CD4-positive, alpha-beta memory T cell (primary cell): ENCODE measurements at places on chromosomes 3 and 15. TPM values are rescaled to one million over a fixed set of nuclear protein-coding genes. Genes with fewer than 3 reads are reported as not detected.
A peak's percentile ranks its signal among the peaks of the same experiment; 100 is the strongest.

RPLP1 gene
- 2,900 TPM for total RNA-seq

- H3K27ac ChIP-seq = no peak overlapping the region
- no peaks in the 10 kb centered on the region for H3K36me3 ChIP-seq
- H3K4me3 ChIP-seq = no peak overlapping the region
- H3K4me1 ChIP-seq = no peaks in the 10 kb centered on the region
Measured at GRCh38 chr15:75982468-75982867, 29.8 kb downstream of the NRG4 start.

DNA sequence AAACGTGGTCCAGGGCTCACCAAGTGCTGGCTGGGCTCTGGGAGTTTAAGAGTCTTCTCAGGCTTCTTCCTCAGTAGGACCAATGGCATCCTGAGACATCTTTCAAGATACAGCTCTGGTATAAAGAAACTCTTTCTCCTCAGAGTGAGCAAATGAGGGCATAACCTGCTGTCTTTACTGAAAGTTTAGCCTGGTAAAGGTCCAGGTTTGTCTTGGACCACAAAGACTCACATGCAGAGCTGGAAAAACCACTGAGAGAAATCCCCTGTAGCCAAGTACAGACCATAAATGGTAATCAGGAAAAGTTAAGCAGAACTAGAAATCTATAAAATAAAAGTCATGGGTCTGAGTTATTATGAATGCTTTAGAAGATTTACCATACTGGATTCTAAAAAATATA lies 23.1 kb downstream of the CD47 start:
- H3K4me1 ChIP-seq = peaks cover 86% of the 10 kb centered on the region
- no peak overlapping the region for H3K4me3 ChIP-seq
- no peak for DNase-seq
- peaks cover 27% of the 10 kb centered on the region for H3K36me3 ChIP-seq
- H3K27me3 ChIP-seq = no peaks in the 10 kb centered on the region

DNA sequence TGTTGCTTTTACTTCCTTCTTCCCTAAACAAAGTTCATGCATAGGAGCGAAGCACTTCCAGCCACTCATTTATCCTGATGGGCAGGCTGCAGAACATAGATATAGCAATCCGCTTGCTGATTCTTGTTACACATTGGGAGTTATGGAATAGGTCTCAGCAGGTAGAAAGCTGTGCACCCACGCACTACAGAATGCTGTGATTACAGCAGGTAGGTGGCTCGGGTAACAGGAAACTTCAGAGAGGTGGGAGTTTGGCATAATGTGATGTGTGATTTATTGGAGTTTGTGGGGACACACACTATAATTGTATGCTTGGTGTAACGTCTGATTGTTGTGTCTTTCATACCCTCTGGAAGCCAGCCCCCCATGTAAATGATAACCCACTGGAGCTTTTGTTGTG lies 99.2 kb upstream of the MEIS2 start:
- no peak overlapping the region for H3K27ac ChIP-seq
- H3K27me3 ChIP-seq = no peaks in the 10 kb centered on the region
- H3K36me3 ChIP-seq = no peaks in the 10 kb centered on the region
- H3K4me3 ChIP-seq = no peak overlapping the region
- DNase-seq = no peak

DNA sequence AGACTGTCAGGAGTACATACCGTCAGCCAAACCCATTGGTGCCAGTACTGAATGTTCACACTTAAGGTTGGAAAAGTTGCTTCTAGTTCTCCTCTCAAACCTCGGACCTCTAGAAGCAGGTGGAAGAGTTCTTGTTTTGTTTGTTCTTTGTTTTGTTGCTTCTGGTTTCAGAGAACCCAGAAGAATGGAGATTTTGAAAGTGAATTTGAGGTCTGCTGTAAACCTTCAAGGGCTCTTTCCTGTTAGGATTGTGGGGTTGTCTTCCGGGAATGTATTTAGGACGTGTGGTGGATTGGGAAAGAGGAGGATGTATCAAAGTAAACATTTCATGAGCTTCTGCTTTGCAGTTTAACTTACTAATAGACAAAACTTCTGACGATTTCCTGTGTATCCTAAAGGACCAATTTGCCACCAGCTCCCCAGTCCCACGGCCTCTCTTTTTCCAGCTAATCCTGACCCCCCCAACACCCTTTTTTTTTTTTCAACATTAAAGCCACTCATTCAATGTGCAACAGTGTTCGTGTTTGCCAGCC lies 50.3 kb downstream of the FILIP1L start:
- DNase-seq = no peak
- no peak overlapping the region for H3K27ac ChIP-seq
- no peaks in the 10 kb centered on the region for H3K36me3 ChIP-seq
- H3K27me3 ChIP-seq = no peaks in the 10 kb centered on the region
- H3K4me3 ChIP-seq = no peak overlapping the region

NCKIPSD gene
- 21.7 TPM for total RNA-seq

IQCH gene
- total RNA-seq = 1.1 TPM

- DNase-seq = no peak
- no peaks in the 10 kb centered on the region for H3K36me3 ChIP-seq
- no peaks in the 10 kb centered on the region for H3K27me3 ChIP-seq
- no peak overlapping the region for H3K4me3 ChIP-seq
Measured at GRCh38 chr3:36065321-36065720, 315.0 kb upstream of the STAC start.

DNA sequence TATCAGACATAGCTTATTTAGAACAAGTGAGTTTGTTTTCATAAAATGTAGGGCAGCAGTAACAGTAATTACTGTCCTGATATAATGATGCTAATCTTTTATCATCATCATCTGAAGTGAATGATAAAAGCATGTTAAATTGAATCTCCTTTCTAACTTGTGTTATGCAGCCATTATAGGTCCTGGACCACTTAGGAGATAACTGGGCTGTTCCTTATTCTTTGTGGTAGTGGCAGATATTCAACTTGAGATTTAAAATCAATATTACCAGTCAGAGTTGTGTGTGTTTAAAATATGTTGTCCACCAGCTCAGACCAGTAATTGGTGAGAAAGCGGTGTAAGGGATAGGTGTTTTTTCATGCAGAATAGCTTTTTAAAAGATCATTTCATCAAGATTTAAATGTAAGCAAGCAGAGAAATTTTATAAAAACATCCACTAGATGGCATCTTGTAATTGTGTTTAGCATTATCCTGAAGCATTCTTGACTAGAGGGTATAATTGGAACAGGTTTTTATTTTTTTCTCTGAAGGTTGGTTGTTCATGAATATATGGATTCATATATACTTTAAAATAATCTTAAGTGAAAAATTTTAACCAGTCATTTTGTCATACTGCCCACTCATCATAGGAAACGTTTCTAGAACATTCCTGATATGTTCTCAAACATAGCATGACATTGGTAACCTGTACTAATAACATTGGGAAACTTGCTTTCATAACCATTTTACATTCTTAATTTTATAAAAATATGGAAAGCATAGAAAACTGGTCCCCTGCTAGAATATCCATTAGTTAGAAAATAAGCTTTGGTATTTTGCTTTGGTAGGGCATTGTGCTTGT lies 153.9 kb downstream of the BBX start:
- no peaks in the 10 kb centered on the region for H3K27me3 ChIP-seq
- DNase-seq = peak; percentile 33
- H3K36me3 ChIP-seq = no peaks in the 10 kb centered on the region
- no peak overlapping the region for H3K4me3 ChIP-seq

GRCh38 chr3:161213644-161214043 lies 7.5 kb upstream of the NMD3 start:
- H3K4me1 ChIP-seq = no peaks in the 10 kb centered on the region
- H3K4me3 ChIP-seq = no peak overlapping the region
- DNase-seq = no peak

DNA sequence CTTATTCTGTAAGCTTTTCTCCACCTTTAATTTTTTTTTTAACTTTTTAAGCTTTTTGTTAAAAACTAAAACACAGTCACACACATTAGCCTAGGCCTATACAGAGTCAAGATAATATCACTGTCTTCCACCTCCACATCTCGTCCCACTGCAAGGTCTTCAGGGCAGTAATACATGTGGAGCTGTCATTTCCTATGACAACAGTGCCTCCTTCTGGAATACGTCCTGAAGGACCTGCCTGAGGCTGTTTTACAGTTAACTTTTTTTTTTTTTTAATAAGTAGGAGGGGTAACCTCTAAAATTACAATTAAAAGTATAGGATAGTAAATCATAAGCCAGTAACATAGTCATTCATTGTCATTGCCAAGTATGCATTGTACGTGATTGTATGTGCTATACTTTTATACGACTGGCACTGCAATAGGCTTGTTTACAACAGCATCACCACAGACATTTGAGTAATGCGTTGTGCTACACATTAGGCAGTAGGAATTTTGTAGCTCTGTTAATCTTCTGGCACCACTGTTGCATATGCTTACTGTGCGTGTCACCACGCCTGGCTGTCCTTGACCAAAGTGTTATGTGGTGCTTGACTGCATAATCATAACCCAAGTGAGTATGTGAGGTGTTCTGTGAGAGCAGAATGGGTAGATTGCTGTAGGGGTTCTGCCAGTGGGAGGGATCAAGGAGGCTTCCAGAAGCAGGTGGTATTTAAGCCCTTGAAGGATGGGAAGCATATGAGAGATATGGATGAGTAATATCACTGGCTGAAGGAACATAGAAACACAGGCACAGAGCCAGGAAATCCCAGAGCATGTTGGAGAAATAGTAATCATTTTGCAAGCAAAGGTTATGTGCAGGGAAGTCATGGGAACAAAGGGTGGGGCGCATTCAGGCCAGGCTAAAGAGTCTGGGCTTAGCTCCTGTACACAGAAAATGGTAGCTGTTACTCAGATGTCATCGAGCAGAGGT lies 18.3 kb downstream of the FBXO22 start:
- H3K4me1 ChIP-seq = no peaks in the 10 kb centered on the region
- peak; percentile 32 for DNase-seq
- H3K36me3 ChIP-seq = peaks cover 17% of the 10 kb centered on the region
- no peaks in the 10 kb centered on the region for H3K27me3 ChIP-seq

DNA sequence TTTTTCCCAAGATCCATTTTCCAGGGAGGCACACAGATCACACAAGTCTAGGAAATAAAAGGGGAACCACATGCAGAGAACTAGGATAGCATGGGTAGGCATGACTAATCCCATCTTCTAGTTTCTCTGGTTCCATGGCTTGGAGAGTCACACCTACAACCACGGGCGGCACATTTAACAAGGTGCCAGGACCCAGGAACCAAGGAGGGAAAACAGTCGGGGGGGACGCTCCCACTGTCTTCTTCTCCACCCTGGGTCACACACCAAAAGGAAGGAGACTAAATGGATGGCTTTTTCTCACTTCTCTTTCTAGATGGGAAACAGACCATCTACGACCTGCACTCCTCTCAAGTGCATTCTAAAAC lies 4.6 kb upstream of the SMCO1 start:
- no peaks in the 10 kb centered on the region for H3K27me3 ChIP-seq
- no peak for DNase-seq
- H3K4me1 ChIP-seq = no peaks in the 10 kb centered on the region
- no peak overlapping the region for H3K4me3 ChIP-seq
- H3K27ac ChIP-seq = no peak overlapping the region

GRCh38 chr3:17431484-17432045 lies 310.9 kb downstream of the TBC1D5 start:
- H3K4me1 ChIP-seq = no peaks in the 10 kb centered on the region
- H3K27me3 ChIP-seq = no peaks in the 10 kb centered on the region
- no peaks in the 10 kb centered on the region for H3K36me3 ChIP-seq
- no peak for DNase-seq
- no peak overlapping the region for H3K4me3 ChIP-seq

DNA sequence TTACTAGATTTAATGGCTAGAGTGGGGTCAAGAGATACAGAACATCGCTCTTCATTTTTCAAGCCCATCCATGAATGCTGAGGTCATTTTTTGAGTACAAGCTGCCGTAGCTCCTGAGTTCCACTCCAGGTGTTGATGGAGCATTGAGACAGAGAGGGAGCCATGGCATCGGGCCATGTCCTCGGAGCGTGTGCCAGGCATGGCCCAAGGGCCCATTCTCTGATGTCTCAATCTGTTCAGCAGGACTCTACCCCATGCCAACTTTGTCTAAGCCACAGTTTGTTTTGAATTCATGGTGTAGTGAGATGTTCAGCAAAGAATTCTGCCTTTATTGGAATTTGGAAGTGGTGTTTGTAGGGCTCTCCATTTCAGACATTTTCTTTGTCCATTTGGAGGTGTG lies 110.5 kb upstream of the ADAMTS9 start:
- no peaks in the 10 kb centered on the region for H3K36me3 ChIP-seq
- H3K27ac ChIP-seq = no peak overlapping the region
- H3K27me3 ChIP-seq = no peaks in the 10 kb centered on the region
- no peaks in the 10 kb centered on the region for H3K4me1 ChIP-seq
- H3K4me3 ChIP-seq = no peak overlapping the region

SH3GL3 gene
- not detected for total RNA-seq

MASP1 gene
- not detected for total RNA-seq

SCN11A gene
- 0.15 TPM for total RNA-seq

ZNF35 gene
- 3.8 TPM for total RNA-seq

GRCh38 chr15:65377976-65378366 lies at the start of gene IGDCC3:
TSS of gene IGDCC3 (minus strand) at chr15:65378002. CDS start at chr15:65377788, 214 bp downstream.
- no peak within 1 kb of the TSS for H3K4me3 ChIP-seq
- no peaks in the 10 kb centered on the region for H3K36me3 ChIP-seq
- H3K27me3 ChIP-seq = peaks cover 28% of the 10 kb centered on the region
- peaks cover 6% of the 10 kb centered on the region for H3K4me1 ChIP-seq

- H3K27me3 ChIP-seq = peaks cover 3% of the 10 kb centered on the region
- DNase-seq = no peak
- no peak overlapping the region for H3K27ac ChIP-seq
Measured at GRCh38 chr3:13200946-13201345, 127.7 kb upstream of the IQSEC1 start.

RBP2 gene
- not detected for total RNA-seq

- peaks cover 5% of the 10 kb centered on the region for H3K36me3 ChIP-seq
- H3K4me3 ChIP-seq = no peak overlapping the region
- H3K27ac ChIP-seq = no peak overlapping the region
- no peaks in the 10 kb centered on the region for H3K27me3 ChIP-seq
Measured at GRCh38 chr3:11385326-11385725, 113.1 kb downstream of the ATG7 start.

DNA sequence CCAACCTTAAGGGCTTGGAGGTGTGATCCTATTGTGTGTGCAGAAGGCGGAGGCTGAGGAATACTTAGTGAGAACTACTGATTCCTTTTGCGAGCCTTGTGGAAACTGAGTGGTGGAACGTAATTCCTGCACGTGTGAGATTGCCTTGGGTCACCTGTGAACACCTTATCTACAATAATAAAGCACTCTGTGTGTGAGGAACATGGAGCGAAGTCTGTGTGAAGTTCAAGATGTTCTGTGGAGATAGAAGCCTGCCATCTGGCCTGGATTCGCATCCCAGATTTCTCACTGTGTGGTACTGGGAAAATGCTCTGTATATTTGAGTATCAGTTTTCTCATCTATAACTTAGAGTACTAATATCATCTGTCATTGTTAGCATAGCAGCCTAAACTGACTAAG lies 179.5 kb upstream of the PDZRN3 start:
- H3K36me3 ChIP-seq = no peaks in the 10 kb centered on the region
- H3K27me3 ChIP-seq = no peaks in the 10 kb centered on the region
- H3K4me3 ChIP-seq = no peak overlapping the region

GRCh38 chr3:104536715-104537114 lies 830.0 kb upstream of the ALCAM start:
- no peaks in the 10 kb centered on the region for H3K36me3 ChIP-seq
- no peak for DNase-seq
- no peaks in the 10 kb centered on the region for H3K27me3 ChIP-seq
- no peak overlapping the region for H3K27ac ChIP-seq

GRCh38 chr3:167885277-167885676 lies 149.8 kb downstream of the SERPINI1 start:
- no peaks in the 10 kb centered on the region for H3K27me3 ChIP-seq
- no peak overlapping the region for H3K4me3 ChIP-seq
- no peak overlapping the region for H3K27ac ChIP-seq
- peaks cover 3% of the 10 kb centered on the region for H3K4me1 ChIP-seq

- no peak for DNase-seq
- H3K27ac ChIP-seq = no peak overlapping the region
- no peak overlapping the region for H3K4me3 ChIP-seq
- peaks cover 66% of the 10 kb centered on the region for H3K4me1 ChIP-seq
- no peaks in the 10 kb centered on the region for H3K27me3 ChIP-seq
- no peaks in the 10 kb centered on the region for H3K36me3 ChIP-seq
Measured at GRCh38 chr3:16378920-16379319, 113.9 kb downstream of the OXNAD1 start.
